ENCODE measurements at places on chromosomes 4 and X.

GRCh38 chr4:26062215-26062614 is 148.2 kb downstream of the SMIM20 start:
- DNase-seq = no peak

DNA sequence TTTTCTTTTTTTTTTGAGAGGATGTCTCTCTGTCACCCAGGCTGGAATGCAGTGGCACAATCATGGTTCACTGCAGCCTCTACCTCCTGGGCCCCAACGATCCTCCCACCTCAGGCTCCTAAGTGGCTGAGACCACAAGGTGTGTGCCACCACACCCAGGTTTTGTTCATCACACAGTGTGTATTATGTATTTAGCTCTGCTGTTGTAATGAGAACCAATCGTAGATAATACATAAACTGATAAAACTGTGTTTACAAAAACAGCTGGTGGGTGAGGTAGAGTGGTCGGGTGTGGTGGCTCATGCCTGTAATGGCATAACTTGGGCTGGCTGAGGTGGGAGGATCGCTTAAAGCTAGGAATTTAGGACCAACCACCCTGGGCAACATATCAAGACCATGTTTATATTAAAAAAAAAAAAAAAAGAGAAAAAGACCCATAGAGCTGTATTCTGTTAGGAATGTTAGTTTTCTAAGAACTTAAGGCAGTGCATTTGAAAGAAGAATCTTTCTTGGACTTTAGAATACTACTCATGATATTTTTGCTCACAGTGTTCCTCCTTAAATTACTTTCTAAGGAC is 34.9 kb downstream of the POLR2B start:
- no peak for DNase-seq

DNA sequence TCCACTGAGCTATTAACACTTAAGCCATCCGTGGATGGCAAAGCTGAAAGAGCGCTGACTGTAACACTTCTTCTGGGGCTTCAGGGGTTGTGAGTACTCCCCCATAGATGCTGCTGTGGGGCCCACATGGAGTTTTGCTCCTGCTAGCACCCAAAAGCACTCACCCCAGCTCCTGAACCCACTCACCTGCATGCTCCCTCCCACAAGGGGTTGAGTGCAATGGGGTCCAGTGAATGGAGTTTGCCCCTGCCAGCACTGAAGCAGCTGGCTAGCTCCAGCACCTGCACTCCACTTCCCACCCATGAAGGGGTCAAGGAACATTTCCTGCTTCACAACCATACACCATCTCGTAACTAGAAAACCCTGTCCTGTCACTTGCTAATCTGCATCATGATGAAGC is 78.9 kb downstream of the IL21 start:
- DNase-seq = no peak

DNA sequence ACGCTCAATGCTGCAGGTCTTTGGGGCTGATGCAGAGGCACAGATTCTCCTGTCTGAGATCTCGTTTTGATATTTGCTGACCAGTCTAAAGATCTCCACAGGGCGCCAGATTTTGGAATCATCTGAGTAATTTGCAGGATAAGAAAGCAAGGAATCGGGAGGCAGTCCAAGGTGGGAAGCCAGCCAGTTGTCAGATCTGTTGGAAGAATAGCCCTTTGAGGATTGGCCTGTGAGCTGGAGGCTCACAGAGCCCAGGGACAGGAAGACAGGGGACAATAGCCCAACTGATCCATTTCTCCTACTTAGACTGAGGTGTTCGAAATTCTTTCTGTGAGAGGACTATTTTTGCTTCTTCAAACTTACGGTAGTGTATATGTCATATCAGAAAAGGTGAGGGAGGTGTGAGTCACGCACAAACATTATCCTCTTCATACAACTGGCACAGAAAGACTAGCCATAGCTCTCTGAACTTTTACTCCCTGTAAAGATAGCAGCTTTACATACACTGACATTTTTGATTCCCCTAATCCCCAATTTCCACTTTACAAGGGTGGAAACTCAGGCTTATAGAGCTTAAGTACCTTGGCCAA is 8.8 kb downstream of the DIPK2B start:
- peak; percentile 16 for DNase-seq

- no peak for DNase-seq
Observed at GRCh38 chr4:36624030-36624429, 342.6 kb downstream of the DTHD1 start.

DNA sequence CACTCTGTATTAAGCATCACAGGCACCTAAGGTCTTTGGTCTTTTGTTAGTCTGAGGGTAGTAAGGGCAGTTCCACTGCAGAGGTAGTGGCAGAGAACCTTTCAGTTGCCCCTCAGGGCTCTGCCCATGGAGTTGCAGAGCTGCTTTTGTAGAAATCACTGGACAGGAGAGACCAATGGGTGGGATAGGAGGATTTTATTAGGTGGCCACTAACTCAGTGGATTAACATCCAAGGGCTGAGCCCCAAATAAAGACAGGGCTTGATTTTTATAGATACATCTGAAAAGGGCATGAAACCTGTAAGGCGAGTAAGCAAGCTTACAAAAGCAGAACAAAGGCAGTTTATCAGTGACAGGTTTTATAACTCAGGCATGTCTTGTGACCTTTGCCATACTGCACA is 1035.4 kb downstream of the SH3BGRL start:
- no peak for DNase-seq

DNA sequence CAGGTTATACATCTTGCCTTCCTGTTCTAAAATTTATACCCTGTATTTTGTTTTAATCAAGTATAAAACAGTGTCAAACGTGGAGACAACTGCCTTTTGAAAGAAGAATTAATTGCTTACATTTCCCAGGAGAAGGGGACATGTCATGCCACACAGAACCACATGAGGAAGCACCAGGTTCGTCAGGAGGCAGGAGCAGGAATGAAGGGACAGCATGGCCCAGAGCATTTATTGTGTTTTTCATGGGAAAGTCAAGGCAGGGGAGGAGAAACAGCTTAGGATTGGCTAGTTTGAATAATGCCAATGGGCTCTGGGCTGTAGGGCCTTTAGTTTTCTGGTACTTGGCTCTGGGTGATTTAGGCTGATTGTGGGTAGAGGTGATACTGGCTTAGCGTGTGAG is 203.7 kb downstream of the CFAP299 start:
- no peak for DNase-seq

All from activated CD4-positive, alpha-beta T cell treated with anti-CD3 and anti-CD28 coated beads for 36 hours (primary cell).